CD4-positive, alpha-beta T cell (primary cell): ENCODE measurements at places on chromosomes 6 and 20. TPM values are rescaled to one million over a fixed set of nuclear protein-coding genes. Genes with fewer than 3 reads are reported as not detected.

DNA sequence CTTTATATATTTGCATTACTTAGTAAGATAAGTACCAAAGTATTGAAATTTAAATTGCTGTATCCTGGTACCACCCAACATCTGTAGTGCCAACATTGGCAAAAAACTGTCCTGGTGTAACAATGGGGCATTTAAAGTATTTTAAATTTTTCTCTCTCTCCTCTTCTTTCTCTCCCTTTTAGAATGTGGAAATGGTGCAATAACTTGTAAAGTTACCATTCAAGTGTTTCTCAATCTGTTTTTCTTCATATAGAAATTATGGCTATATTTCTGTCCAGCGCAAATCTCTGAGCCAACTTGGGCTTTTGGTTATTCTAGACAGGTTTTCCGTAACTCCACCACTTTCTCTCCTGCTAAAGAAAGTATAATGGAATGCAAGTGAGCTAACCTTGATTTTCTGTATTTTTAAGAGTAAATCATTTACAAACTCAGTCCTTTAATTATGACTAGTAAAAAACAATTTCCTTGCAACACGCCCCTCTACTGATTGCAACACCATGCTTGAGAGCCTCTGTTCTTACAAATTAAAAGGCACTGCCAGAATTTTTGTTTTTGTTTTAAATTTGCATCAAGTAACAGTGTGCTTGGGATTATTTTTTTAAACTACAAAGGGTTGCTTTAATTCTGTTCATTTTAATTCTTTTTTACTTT, 324.2 kb upstream of the CITED2 start:
- no peak for DNase-seq

Gene PGC
- not detected for total RNA-seq

DNA sequence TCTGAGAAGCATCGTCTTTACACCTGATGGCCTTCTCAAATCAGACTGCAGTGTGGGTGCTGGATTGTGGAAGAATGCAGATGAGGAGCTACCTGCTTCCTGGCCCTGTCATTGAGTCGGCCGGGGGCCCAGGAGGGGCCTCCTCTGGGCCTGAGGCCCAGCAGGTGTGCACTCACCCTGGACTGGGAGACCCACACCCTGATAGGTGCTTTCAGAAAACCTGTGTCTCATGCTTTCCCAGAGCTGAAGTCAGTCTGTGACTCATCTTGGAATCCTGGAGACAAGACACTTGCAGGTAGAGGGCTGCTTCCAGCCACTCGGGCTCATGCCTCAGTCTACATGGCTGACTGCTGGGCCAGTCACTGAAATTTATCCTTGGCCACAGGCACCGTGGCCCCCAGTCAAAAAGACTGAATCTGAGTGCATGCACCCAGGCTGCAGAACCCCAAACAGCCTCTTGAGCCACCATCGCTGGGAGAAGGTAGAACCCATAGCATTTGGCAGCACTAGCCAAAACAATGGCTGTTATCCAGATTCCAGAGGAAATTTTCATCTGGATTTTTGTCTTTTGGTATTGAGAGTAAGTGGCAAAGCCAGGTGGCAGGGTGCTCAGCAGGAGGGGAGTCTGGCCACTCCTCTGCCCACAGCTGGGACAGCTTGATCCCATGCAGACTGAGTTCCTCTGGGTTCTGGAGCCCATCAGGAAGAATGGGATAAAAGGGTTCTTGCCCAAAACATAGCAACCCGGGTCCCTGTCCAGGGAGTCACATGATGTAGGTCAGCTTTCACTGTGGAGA, 182.0 kb upstream of the CST7 start:
- DNase-seq, result no peak

Gene PRSS16
- total RNA-seq, result 0.98 TPM

DNA sequence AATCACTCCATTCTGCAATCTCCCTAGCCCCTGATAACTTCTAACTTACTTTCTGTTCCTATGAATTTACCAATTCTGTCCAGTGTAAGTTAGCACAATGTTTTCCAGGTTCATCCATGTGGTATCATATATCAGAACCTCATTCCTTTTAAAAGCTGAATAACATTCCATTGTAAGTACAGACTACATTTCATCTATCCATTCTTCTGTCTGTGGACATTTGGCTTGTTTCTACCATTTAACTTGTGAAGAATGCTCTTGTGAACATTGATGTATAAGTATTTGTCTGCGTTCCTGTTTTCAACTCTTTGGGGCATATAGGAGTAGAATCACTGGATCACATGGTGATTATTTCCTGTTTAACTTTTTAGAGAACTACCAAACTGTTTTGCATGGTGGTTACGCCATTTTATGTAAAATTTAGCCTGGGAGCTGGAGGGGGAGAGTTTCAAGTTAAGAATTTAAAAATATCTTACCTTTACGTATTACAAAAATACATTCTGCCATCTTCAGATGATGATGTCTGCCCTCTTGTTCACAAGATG, 156.5 kb downstream of the BTBD3 start:
- DNase-seq, result no peak

DNA sequence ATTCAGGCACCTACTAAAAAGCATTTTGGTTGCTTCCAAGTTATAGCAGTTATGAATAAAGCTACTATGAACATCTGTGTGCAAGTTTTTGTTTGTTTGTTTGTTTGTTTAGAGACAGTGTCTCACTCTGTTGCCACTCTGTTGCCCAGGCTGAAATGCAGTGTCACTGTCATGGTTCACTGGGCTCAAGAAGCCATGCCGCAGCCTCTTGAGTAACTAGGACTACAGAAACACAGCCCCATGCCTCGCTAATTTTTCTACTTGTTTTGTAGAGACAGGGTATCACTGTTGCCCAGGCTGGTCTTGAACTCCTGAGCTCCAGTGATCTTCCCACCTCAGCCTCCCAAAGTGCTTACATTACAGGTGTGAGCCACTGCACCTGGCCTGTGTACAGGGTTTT, 795.9 kb downstream of the EPHA7 start:
- no peak for DNase-seq

DNA sequence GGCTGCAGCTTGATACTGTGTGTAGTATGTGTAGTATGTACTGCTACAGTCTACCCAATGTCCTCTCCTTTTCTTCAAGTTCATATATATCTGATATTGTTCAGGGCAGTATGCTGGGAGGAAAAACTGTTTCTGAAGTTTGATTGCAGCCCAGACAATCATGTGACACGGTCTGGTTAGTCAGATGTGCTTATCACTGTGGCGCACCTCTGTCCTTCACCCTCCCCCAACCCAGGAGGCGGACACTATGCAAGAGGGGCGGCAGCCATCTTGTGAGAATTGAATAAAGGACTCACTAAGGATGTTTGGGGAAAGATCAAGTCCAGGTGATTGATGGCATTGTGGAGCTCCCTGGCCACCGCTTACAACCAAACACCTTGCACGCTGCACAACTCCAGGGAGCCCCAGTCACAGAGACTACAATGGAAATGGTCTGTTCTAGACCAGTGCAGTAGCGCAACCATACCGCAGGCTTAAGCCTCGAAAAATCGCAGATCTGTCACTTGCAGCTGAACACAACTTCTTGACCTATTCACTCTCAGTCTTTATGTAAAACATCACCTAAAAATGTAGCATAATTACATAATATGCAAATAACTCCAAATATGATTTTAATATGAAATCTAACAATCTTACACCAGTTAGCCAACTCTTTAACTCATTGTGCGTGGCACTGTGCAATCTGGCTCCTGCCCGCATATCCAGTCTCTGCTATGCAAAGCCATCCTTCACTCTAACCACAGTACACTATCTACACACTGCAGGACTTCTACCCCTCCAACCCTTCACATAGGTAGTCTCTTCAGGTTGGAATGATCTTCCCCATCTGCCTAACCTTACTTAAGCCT, 79.3 kb downstream of the VGLL2 start:
- no peak for DNase-seq

GRCh38 chr6:25220857-25221256, 58.3 kb upstream of the CARMIL1 start:
- no peak for DNase-seq

- no peak for DNase-seq
Observed at GRCh38 chr6:139776041-139776440, 401.6 kb upstream of the CITED2 start.

GRCh38 chr6:33075208-33075567, 602 bp upstream of the HLA-DPB1 start:
- no peak for DNase-seq

DNA sequence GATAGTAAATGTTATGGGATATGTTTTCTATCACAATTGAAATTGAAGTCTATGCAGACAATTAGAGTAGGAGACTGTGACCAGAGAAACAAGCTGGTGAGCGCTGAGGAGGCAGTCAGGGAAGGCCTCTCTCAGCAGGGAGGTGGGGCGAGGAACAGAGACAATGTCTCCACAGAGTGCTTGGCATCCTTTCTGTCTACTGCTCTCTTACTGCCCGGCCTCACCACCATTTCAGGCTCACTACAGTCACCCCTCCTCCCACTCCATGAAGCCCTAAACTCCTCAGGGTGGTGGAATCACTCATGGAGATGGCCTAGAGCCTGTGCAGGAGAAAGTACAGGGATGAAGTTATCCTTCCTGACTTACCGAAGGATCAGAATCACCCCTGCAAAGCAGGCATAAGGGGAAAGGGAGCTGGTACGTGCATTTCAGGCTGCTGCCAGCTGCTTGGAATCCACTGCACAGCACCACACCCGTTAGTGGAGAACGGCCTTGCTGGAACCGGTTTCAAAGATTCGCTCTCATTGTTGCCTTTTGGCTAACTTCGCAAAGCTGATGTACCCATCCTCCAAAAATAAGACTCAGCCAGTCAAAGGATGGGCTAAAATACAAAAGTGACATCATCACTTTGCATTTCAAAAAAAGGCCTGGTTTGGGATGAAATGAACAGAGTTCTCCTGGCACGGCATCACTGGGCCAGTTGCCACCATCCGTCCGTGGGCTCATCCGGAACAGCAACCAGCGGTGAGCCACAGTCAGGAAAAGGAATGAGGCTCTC, 67.3 kb downstream of the SLC22A23 start:
- DNase-seq, result no peak

- DNase-seq, result no peak
Observed at GRCh38 chr6:62978920-62979319, 232.3 kb upstream of the FKBP1C start.

Gene JARID2
- 33.0 TPM for total RNA-seq

Gene DLL1
- total RNA-seq, result 7.1 TPM

GRCh38 chr6:96626759-96627364, 63.9 kb downstream of the FHL5 start:
- DNase-seq, result peak; percentile 39

DNA sequence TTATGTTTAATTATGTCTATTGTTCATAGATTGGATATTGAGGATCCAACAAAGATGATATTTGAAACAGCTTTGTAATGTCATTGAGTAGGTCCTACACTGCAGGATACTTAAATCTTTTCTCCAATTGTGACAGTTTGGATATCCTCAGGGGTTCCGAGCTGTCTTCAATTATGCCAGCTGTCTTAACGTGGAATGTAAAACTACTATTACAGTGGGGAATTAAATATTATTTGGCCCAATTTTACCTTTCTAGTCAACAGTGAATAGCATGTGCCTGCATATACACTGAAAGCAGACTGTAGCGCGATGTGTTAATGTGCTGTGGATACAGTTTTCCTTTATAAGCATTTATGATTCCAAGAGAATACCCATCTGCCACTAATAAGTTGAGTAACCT, 156.9 kb downstream of the GRIK2 start:
- DNase-seq, result no peak

DNA sequence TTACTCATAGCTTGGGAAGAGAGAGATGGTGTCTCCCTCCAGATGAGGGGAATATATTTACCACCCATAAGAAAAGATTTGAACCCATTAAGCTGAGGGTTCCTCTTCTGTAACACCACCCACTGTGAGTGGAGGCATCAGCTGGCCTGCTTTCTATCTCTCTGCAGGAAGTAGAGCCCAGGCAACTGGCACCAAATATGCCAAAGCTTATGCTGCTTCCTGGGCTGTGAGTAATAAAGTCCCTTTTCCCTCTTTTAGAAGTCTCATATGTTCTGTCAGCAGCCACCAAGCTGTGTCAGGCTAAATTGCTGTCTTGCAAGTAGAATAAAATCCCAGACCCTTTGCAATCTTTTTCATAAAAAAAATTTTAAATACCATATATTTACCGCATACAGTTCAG, 241.4 kb downstream of the LAMA2 start:
- DNase-seq, result no peak

DNA sequence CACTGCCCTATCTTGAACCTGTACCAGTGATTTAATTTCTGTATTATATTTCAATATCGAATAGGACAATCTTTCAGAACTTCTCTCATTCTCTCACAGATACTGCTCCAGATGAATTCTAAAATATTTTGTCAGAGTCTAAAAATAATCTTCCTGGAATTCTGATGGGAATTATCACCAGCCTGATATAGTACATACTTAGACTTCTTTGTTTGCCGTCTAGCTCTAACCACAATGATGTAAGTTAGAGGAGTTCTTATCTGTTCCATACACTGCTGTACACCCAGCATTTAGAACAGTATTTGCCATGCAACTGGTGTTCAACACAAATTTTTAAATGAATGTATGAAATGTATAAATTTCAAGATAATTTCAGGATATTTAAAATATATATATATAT, 1.3 kb upstream of the HUS1B start:
- no peak for DNase-seq

Gene SRMS
- total RNA-seq, result not detected

- DNase-seq, result no peak
Observed at GRCh38 chr6:150377211-150377781, 8.5 kb downstream of the IYD start.

- DNase-seq, result no peak
Observed at GRCh38 chr20:54565255-54565654, 89.9 kb downstream of the DOK5 start.

- no peak for DNase-seq
Observed at GRCh38 chr6:164243949-164244348, 829.4 kb downstream of the QKI start.

DNA sequence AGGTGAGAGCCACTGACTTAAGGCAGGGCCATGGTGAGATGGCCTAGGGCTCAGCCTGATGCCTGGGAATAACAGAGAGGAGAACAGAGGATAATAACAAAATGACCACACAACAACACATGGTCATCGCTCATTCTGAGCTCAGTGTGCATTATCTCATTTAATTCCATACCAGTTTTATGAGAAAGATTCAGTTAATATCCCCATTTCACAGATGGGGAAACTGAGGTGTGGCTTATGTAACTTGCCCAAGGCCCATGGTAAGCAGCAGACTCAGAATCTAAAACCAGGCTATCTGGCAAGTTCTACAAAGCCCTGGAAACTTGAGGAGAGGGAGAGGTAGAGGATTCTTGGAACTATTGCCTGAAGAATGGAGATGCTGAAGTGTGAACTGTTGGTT, 200.9 kb upstream of the PMEPA1 start:
- DNase-seq, result no peak

Gene RAMACL
- total RNA-seq, result 0.52 TPM

Gene POM121L2
- not detected for total RNA-seq

Gene PRDM13
- not detected for total RNA-seq

Gene POU5F1
- not detected for total RNA-seq

- DNase-seq, result no peak
Observed at GRCh38 chr6:35780719-35781118, at the start of gene CLPSL1. Gene CLPSL1 (plus strand): TSS chr6:35781019. CDS start chr6:35781111, 92 bp downstream.
